ENCODE measurements at places on chromosomes 6 and 20.

- no peak for DNase-seq
Measured at GRCh38 chr6:7590918-7591302, 912 bp downstream of the SNRNP48 start.

- DNase-seq, result no peak
Measured at GRCh38 chr6:116883005-116883404, 6.0 kb downstream of the RFX6 start.

DNA sequence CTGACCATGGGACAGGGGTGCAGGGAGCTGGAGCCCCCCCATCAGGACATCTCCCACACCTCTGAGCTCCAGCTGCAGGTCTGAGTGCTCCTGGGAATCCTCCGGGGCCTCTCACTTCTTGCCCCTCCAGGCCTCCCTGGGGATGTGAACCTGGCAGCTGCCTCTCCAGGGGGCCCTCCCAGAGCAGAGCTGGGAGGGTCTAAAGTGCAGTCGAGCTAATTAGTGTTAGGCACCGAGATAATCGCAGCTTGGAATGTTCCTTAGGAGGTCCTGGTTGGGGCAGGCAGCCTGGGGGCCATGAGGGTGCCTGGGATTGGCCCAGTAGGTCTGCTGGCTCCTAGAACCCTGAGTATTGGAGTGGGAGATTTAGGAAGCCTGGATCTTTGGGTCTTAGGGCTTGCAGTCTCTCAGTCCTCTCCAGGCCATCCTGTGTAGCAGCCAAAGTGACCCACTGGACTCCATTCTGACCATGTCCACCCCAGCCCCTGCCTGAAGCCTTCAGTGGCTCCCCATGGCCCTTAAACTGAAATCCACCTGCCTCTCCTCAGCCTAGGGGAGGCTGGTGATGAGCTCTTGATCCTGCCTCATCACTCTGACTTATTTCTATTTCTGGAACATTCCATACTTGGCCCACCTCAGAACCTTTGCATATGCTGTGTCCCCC is 26.0 kb downstream of the CEBPB start:
- no peak for DNase-seq

DNA sequence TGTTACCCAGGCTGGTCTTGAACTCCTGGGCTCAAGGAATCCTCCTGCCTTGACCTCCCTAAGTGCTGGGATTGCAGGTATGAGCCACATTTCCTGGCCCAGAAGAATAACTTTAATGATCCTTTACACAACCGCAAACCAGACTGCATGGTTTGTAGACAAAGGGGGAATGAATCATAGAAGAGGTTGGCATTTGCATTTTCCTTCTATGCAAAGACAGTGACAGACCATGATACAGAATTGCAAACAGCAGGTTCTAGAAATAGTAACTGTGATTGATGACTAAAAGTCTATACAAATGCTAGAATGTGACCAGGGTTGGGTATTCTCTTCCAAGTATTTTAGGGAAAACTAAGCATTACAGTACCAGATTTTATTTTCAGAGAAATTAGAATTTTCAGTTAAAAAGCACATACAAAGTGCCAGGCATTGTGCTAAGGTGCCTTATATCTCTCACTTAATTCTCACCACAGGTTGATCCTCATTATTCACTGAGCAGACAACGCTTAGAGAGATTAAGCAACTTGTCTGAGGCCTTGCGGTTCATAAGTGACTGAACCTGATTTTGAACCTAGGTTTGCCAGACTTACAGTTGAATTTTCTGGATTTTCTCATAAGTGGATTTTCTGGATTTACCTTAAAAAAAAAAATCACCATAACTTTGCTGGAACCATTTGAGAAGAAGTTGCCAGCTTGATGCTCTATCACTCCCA is 146.6 kb downstream of the ZFAND3 start:
- no peak for DNase-seq

DNA sequence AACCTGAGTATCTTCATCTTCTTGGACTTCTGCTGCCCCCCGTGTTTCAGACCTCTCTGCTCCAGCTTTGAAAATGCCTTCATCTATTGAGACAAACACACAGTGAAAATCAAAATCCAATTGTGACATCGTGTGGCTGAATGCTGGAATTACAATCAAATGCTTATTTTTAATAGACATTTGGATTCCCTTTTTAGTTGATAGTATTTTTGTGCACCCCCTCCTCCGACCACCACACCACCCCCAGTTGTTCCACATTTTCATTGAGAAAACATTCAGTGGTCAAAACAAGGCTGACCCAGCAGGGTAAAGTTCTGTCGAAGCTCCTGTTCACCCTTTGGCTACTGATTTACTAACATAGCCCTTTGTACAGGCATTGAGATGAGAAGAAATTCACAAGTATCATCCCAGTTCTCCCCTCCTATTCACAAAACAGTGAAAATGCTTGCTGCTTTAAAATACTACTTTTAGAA is 79.0 kb downstream of the NRSN1 start:
- DNase-seq, result no peak

GRCh38 chr20:49273696-49274277 is 4.1 kb downstream of the ZNFX1 start:
- DNase-seq, result no peak

- no peak for DNase-seq
Measured at GRCh38 chr6:70210462-70210861, 92.4 kb downstream of the COL9A1 start.

DNA sequence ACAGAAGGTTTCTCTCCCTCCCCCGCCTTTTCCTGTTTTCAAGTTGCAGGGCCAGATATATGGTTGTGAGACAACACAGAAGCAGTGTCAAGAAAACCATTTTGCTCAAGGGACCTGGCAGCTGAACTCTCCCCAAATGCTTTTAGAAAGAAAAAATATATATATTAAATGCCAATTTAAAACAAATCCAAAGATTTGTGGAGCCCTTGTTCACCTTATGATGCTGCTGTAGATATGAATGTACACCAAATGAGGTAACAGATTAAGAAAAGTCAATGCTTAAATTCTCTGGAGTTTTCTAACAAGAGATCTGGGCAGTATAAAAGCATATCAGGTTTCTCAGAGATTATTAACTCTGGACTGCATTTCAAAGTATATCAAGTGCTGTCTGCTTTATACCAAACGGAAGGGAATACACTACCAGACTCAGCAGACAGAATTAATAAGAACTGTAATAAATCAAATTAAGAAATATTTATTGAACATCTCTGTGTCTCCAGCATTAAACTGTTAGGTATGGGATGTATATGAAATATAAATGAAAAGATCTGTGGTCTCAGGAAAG is 357.5 kb downstream of the HDGFL1 start:
- DNase-seq, result no peak

GRCh38 chr20:47263465-47264084 is 92.9 kb downstream of the ZMYND8 start:
- DNase-seq, result no peak

DNA sequence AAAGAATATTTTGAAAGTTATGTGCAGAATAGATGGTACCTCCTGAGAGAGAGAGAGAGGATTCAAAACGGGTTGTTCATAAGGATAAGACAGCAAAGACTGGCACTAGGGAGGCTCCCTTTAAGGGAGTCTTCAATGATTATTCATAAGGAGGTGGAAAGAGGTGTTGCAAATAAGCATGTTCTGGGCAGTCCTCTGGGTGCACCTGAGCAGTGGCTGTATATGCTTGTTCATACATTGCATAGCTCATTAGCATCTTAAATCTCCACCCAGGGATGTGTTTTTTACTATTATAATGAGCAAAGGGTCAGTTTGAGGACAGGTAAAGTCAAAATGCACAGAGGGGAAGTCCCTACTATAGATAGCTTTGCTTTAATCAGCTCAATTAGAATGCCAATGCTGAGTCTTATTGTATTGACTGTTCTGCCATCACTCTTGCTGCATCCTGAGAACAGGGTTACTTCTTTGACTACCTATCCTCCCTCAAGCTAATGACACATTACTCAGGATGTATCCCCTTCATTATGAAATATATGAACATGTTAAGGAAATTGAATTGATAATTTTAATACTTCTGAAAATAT is 10.0 kb upstream of the SIRPG start:
- no peak for DNase-seq

- DNase-seq, result no peak
Measured at GRCh38 chr6:89146718-89147700, 1.2 kb downstream of the PM20D2 start.

- DNase-seq, result no peak
Measured at GRCh38 chr6:157144859-157145568, 178.3 kb downstream of the TMEM242 start.

DNA sequence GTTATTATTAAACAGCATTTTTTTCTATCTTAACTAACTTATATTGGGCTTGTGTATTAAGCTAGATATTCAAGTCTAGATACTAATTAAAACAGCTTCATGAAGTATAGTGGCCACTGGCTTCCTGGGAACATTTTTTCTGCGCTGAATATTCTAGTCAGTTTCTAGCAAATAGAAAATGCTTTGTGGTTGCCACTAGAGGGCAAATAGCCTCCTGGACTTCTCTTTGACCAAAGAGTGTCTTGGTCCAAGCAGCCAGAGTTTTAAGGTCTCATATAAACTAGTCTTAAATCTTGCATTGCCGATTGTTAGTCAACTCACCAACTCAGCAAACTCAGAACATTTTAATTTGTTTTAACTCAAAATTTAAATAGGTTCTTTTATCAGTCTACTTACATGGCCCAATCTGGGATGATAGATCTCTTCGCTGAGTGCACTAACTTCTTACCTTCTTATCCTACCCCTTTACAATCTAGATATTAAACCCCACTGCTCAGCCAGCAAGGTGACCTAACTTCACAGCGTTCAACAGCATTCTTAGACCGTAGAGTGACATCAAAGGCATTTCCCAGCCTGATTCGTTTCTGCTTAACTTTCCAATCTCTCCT is 24.6 kb upstream of the ID4 start:
- no peak for DNase-seq

- DNase-seq, result no peak
Measured at GRCh38 chr20:8914421-8914820, 154.5 kb upstream of the PLCB4 start.

GRCh38 chr20:24651171-24651975 is 181.9 kb downstream of the SYNDIG1 start:
- no peak for DNase-seq

GRCh38 chr20:57195023-57195422 is 71.4 kb downstream of the BMP7 start:
- no peak for DNase-seq

- peak; percentile 51 for DNase-seq
Measured at GRCh38 chr20:4811661-4812181, 90.0 kb downstream of the PRND start.

- no peak for DNase-seq
Measured at GRCh38 chr20:21167261-21167660, 41.4 kb downstream of the KIZ start.

DNA sequence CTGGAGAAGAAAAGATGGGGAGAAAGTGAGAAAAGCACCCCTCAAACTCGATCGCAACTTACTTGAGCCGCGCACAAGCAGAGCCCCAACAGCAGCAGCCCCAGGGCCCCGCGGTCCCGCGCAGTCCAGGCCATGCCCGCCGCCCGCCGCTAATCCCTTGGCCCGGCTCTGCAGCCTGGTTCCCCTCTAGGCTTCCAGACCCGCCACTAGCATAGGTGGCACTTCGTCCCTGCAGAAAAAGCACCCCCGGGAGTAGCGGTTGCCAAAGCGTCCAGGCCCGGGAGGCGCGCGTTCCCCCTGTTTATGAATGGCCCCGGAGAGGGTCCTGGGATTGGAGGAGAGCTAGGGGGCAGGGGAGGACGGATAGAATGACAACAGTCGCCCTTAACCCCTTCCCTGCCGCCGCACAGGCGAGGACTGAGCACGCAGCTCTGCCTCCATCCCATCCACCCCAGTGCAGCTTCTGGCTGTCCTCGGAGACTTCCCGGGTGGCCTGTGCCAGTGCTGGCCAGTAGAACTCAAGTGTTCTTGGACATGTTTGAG is 19.9 kb downstream of the COL9A1 start:
- no peak for DNase-seq

GRCh38 chr6:157708239-157708638 is 114.8 kb upstream of the SNX9 start:
- no peak for DNase-seq

DNA sequence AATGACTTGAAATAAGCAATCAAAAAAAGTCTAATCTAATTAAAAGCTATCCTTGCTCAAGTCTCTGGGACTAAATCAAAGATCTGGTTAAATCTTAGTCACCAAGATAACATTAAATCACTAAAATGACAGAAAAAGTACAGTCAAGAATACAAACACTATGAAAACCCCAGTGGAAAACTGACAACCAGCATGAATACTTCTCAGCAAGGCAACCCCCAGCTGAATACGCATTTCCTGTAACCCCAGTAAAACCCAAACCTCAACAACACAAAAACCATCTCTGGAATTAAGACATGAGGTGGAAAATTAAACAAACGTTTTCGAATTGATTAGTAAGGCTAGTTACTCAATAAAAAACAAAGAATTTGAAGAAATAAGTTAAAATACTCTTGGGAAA is 23.7 kb upstream of the ZC3H12D start:
- DNase-seq, result peak; percentile 54

DNA sequence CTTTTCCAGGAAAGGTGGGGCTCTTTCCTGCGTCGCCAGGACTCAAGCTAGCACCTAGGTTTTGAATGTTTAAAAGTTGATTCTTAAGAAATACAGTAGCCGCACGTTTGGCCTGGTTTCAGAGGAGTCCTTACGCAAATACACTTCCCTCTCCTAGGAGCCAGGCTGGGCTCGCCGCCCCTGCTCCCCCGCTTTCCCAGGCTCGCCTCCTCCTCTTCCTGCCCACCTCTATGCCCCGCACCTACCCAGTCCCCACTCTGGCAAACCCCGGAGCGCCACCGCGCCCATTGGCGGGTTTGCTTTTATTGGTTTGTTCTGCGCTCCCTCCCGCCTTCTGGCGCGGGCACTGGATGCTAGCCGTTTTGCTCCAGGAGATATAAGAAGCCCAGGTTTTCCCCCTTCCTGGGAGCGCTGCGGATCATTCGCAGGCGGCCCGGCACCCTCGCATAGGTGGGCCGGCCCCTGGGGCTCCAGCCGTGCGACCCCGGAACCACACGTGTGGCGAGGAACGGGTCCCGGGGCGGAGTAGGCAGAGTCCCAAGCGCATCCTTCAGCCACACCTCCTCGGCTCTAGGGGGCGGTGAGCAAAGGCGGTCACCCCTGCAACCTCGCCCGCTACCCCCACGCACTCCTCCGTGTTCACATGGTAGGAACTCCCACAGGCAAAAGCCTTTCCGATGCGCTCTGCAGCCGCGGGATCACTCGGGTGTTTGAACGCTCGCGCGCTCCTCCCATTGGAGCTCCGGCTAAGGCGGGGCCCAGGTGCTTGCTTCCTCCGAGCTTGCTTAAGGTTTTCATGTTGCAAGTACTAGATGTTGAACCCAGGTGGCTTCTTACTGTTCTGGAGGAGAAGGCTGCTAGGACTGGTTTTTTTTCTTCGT is 119.0 kb downstream of the RTN4IP1 start:
- peak; percentile 69 for DNase-seq

DNA sequence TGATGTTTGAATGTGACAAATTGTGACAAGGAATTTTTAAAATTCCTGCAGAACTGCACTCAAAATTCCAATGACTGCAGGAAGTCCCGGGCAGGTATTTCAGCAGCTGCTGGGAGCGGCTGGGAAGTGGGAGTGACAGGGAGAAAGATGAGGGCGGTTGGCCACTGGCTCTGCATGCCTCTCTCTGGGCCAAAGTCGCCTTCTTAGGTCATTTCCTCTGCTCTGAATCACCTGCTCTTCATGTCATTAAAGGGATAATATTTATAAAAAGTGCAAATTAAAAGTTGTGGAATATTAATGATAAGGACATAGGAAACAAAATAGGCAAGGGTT is 43.9 kb downstream of the RAMACL start:
- DNase-seq, result no peak

GRCh38 chr6:91653076-91653723 is 1066.3 kb upstream of the MAP3K7 start:
- DNase-seq, result no peak

Measured in effector CD4-positive, alpha-beta T cell (primary cell).